Lung (tissue), 17 donors: ENCODE measurements at places on chromosomes 11 and 22. TPM values are rescaled to one million over a fixed set of nuclear protein-coding genes. Genes with fewer than 3 reads are reported as not detected.

- no peak for DNase-seq
Observed at GRCh38 chr11:11450744-11451362, 97.8 kb upstream of the CSNK2A3 start.

DNA sequence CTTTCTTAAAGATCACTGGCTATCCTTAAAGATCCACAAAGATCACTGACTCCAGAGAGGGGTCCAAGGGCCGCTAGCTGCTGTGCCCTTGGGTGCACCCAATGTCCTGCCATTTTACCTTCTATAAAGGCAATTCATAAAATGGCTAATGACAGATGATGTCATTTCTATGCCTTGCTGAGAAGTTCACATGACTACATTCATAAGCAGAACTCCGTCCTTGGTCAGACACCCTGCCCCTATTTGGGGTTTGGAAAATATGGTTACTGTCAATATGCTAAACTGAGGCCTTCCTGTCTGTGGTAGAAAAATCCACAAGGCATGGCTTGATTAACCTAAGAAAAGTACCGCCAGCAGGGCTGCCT lies 60.9 kb upstream of the BMAL1 start:
- DNase-seq, result no peak

The PKNOX2 gene
- total RNA-seq, result 10.6 TPM

GRCh38 chr11:60165951-60166350 lies 16.9 kb downstream of the MS4A6A start:
- DNase-seq, result no peak

The PATE2 gene
- total RNA-seq, result not detected

- peak; percentile 8 for DNase-seq
Observed at GRCh38 chr11:47395223-47396048, 13.0 kb upstream of the SLC39A13 start.

DNA sequence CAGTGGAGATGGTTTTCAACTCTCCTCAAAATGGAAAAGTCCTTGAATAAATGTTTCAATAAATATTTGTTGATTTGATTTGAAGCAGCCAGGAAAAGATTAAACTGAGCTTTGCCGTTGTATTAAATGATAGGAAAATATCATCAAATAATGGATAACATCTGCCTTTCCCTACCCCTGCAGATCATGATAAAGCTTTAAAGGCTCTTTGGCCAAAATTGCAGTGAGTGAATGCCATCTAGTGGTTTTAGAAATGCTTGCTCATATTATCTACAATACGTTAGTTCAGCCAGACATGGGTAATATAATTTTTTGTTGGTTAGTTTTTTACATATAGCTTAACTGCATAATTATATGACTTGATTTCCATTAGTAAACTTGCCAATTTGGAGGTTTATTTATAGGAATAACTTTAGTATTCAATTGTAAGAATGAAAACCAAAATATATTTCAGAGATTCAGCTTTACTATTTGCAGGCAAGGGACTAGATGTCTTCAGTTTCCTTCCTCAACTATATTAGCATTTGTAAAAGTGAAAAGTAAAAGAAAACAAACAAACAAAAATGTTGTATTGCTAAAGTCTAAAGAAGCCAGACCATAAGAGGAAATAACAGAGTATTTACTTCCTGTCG lies 159.2 kb downstream of the MSANTD4 start:
- DNase-seq, result peak; percentile 81

- no peak for DNase-seq
Observed at GRCh38 chr11:134049303-134049702, 19.6 kb upstream of the JAM3 start.

DNA sequence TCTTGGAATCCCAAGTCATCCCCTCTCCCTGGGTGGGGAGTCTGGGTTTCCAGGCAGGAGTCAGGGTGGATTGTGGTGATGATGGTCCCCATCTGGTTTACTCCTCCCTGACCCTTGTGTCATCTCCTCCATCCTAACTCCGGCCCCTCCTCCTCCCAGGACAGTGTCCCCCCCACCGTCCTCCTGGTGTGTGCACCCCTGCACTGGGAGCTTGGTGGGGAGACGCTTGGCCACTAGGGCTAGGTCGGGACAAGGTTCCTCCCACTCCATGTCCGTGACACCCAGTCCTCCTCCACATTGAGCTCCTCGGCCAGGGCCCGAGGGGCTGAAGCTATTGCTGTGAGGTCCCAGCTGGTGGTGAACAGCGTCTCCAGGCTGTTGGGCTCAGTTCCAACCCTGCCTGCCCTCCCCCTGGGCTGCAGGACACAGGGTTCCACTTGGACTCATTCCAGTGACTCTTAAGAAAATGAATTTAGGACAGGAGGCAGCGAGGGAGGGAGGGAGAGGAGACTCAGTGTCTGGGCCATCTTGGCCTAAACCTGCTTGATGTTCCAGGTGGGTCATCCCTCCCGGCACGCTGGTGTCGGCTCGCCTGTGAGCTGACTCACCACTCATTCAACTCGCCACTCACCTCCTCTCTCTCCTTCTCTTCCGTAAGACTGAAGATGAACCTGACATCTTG lies 433.2 kb downstream of the TBC1D22A start:
- peak; percentile 97 for DNase-seq

The PTPRCAP gene
- total RNA-seq, result 8.8 TPM

- DNase-seq, result no peak
Observed at GRCh38 chr11:50174189-50174588, 141.5 kb downstream of the OR4C45 start.

GRCh38 chr11:1209371-1210057 lies 13.4 kb upstream of the MUC5B start:
- DNase-seq, result peak; percentile 3

- DNase-seq, result no peak
Observed at GRCh38 chr11:21116009-21116408, 446.6 kb downstream of the NELL1 start.

DNA sequence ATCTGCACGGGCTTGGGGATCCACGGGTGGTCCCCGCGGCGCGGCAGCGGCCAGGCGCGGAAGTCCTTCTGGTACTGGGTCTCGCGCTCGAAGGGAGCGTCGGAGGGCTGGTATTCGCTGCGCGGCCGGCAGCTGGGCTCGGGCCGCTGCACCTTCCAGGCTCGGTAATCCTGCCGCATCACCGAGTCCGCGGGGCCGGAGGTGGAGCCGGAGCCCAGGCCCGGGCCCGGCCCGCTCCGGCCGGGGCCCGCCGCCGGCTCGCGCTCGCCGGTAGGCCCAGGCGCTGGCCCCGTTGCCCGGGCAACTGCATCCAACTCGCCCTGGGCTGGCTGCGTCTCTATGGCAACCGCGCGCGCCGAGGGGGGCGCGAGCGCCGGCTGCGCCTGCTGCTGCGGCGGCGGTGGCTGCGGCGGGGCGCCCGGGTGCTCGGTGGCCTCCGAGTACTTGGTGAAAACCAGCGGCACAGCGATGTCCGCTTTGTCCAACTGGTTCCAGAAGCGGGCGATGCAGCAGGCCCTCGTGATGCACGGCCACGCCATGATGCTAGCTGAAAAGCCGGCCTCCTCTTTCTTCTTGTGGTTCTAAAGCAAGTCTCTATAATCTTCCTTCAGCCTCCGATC lies 897 bp downstream of the MAP6 start:
- peak; percentile 67 for DNase-seq

The KCNJ11 gene
- total RNA-seq, result 4.5 TPM

DNA sequence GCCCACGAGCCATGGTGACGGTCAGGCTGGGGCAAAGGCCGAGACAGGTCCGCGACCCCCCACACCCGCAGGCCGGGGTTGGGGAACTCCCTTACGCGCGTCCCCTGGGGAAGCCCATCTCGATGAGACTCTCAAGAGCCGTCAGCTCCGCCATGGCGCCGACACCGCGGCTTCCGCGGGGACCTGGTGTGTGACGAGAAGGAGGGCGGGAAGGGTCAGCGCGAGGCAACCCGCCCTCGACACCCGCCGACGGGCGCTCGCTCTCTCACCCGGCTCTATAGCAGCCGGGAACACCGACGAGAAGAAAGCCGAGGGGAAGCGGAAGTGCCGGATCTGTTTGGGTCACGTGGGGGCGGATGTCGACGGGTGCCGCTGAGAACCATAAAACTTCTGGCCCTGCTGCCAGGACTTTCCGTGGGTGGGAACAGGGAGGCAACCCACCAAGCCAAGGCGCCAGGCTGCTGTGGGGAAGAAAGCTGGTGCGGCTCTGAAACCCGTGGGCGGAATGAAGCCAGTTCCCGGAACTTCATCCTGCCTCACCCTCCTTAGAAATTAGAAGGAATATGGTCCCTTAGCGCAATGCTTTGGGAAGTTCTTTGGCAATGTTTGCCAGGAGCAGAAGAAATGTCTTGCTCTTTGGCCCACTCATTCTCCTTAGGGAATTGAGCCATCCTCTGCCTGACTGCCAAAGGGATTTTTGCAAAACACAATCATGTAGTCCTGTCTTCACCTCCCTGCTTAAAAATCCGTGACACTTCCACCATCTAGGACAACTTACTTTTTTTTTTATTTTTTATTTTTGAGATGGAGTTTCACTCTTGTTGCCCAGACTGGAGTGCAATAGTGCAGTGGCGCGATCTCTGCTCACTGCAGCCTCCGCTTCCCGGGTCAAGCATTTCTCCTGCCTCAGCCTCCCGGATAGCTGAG lies at the start of gene UBXN1:
Gene UBXN1, minus strand, starts transcription at position 304 of the 927 bp plus-strand sequence. Its CDS starts 150 bp downstream, at position 154.
- DNase-seq, result peak; percentile 91

DNA sequence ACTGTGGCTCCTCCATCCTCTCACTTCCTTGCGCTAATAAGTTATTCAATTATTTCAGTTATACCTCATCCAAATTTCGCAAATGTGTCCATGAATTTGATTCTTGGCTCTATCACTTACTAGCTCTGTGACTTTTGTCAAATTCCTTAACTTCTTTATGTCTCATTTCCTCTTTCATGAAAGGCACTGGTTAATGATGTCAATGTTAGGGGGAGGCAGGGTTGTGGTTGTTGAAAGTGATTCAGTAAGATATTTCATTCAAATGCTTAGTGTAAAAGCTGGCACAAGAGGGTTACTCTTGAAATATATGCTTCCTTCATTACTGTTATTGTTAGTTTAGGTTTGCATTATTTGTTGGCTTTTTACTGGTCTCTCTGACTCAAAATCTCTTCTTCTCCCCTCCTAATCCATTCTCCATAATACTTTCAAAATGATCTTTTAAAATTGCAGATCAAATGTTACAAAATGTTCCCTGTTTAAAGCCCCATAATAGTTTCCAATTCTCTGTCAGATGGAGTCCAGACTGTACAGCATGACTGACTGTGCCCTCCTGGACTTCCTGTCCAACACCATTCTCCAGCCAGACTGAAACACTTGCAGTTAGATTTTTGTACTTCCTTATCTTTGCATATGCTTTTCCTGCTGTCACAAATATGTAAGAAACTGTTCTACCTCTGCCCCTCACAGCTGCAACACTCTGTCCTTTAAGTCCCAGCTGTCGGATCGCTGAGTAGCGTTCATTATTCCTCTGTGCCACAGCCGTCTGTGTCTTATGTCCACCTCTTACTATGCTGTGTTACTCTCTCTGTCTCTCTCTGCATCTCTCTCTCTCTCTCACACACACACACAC lies 510.6 kb upstream of the RAG2 start:
- peak; percentile 20 for DNase-seq

DNA sequence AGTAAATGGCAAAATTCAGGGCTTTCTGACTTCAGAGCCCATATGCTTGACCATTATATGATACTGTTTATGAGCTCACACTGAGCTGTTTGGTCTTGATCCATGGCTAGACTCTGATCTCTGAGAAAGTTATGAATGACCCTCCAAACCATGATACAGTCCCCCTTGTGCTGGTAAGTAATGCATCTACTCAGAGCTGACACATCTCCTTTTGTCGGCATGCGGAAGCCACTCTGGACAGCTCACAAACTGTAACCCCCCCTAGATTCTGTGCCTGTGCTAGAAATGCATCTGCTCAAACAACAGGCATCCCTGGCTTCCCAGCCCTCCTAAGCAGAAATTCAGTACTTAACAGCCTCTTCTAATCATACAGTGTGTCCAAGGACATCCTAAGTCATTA lies 150.8 kb upstream of the RAG2 start:
- DNase-seq, result no peak

The CDON gene
- total RNA-seq, result 25.6 TPM

The APLNR gene
- 8.6 TPM for total RNA-seq

GRCh38 chr11:62013537-62014476 lies 46.4 kb upstream of the FTH1 start:
- DNase-seq, result no peak

- DNase-seq, result peak; percentile 42
Observed at GRCh38 chr22:38871360-38872171, 450 bp downstream of the CBX6 start.

DNA sequence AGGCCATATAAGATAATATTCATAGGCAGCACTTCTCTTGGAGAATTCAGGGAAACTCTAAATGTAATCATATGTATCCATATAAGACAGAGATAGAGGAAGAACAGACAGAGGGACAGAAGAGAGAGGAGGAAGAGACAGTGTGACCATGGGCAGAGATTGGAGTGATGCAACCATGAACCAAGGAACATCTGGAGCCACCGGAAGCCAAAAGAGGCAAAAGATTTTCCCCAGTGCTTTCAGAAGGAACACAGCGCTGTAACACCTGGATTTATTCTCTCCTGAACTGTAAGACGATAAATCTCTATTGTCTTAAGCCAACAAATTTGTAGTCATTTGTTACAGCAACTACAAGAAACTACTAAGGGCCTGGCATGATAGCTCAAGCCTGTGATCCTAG lies 57.7 kb downstream of the GAB2 start:
- DNase-seq, result no peak

The EFCAB6 gene
- 15.4 TPM for total RNA-seq

The SYT8 gene
- 2.7 TPM for total RNA-seq

DNA sequence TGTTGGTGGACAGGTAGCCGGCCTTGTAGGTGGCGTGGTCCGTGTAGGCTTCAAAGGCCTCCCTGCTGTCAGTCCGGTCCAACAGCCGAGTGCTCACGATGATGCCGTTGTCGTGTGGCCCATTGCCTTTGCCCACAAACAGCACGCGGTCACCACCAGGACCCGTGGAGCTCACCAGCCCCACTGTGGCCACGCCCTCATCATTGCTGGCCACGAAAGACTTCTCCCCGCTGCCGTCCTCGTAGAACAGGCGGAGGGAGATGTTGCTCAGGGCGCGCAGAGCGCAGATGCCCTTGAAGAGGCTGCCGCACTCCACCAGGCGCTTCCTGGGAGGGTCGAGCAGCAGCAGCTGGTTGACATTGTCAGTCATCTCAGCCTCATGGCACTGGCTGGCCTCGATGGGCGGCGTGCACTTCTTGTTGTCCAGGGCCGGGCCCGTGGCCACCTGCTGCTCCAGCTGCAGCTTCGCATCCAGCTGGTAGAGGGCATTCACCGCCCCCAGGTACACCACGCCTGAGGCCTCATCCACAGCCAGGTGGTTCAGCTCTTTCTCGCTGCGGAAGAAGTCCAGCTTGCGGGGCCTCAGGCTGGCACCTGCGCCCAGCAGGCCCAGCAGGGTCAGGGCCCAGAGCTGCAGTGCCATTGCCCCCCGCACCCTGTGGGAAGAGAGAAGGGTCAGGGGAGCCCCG lies 17.4 kb downstream of the PLXNB2 start:
- DNase-seq, result no peak

- peak; percentile 97 for DNase-seq
Observed at GRCh38 chr22:35376728-35377472, 4.0 kb upstream of the HMOX1 start.

- DNase-seq, result no peak
Observed at GRCh38 chr11:65315866-65316226, 1.2 kb downstream of the CDC42EP2 start.

The APOC3 gene
- total RNA-seq, result 2.3 TPM

DNA sequence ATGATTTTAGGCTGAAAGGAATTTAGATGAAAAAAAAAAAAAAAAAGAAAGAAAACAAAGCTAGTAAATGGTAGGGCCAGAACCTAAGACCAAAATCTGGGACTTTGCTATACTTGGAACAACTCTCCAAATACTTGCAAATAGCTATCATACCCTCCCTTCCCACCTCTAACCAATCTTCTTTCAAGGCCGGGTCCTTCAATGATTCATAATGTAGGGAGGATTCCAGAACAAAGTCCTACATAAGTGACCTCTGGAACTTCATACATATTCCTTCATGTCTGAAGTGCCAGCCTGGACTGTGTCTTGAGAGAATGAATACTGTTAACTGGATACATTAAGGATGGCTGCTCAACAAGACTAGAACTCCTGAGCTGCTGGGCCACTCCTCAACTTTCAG lies 9.9 kb downstream of the STK33 start:
- DNase-seq, result no peak
